ENCODE measurements at places on chromosomes 4 and X. TPM values are rescaled to one million over a fixed set of nuclear protein-coding genes. Genes with fewer than 3 reads are reported as not detected.

DNA sequence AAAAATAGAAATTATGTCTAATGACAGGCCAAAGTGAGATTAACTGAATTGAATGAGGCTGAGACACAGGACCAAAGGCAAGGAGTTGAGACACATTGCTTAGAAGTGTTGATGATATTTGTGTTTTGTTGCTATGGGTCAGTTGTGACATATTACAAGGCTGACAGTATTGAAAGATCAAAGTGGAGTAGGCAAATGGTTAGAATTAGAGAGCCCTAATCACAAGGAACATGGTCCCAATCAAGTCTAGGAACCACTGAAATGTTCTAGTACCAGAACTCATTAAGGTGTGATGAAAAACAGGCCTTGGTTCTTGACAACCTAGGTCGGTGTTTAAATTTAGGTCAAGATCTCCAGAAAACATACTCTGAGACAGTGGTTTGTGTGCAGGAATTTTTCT is 896.3 kb upstream of the HS3ST1 start:
- no peak for DNase-seq

GRCh38 chrX:70262952-70263567 is 3.1 kb upstream of the P2RY4 start:
- DNase-seq: no peak

HPGDS gene
- total RNA-seq: 2.5 TPM

GRCh38 chr4:122525865-122526264 is 69.3 kb upstream of the IL2 start:
- no peak for DNase-seq

RHOH gene
- total RNA-seq: 3.2 TPM

ERAS gene
- total RNA-seq: not detected

DCHS2 gene
- total RNA-seq: 0.71 TPM

GRCh38 chr4:119730671-119730950 is 102.0 kb upstream of the PDE5A start:
- no peak for DNase-seq

RAB9A gene
- total RNA-seq: 19.0 TPM

DNA sequence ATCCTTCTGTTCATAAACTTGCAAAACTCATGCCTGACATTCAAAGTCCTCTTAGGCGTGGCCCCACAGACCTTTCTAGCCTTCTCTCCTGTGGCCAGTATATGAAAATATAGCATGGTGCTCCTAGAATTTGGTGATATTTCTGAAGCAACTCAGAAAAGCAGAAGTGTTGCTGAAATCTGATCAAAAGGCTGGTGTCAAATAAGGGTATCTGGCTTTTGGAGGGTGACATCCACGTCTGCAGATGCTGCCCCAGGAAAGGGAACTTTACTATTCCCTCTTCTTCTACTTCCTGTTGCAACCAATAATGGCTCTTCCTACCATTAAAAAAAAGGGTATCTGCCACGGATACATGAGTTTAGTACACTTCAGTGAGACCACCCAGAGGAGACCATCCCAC is 83.9 kb upstream of the RPS6KA3 start:
- no peak for DNase-seq

TEC gene
- total RNA-seq: 3.2 TPM

GRCh38 chr4:75495476-75495875 is 18.7 kb downstream of the RCHY1 start:
- no peak for DNase-seq

DNA sequence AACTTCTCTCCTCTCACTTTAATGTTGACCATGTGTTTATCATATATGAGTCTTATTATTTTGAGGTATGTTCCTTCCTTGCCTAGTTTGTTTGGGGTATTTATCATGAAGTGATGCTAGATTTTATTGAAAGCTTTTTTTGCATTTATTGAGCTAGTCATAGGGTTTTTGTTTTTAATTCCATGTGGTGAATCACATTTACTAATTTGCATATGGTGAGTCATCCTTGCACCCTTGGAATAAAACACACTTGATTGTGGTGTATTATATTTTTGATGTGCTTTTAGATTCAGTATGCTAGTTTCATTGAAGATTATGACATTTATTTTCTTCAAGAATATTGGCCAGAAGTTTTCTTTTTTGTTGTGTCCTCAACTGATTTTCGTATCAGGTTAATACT is 464.6 kb downstream of the PCDH18 start:
- no peak for DNase-seq

DNA sequence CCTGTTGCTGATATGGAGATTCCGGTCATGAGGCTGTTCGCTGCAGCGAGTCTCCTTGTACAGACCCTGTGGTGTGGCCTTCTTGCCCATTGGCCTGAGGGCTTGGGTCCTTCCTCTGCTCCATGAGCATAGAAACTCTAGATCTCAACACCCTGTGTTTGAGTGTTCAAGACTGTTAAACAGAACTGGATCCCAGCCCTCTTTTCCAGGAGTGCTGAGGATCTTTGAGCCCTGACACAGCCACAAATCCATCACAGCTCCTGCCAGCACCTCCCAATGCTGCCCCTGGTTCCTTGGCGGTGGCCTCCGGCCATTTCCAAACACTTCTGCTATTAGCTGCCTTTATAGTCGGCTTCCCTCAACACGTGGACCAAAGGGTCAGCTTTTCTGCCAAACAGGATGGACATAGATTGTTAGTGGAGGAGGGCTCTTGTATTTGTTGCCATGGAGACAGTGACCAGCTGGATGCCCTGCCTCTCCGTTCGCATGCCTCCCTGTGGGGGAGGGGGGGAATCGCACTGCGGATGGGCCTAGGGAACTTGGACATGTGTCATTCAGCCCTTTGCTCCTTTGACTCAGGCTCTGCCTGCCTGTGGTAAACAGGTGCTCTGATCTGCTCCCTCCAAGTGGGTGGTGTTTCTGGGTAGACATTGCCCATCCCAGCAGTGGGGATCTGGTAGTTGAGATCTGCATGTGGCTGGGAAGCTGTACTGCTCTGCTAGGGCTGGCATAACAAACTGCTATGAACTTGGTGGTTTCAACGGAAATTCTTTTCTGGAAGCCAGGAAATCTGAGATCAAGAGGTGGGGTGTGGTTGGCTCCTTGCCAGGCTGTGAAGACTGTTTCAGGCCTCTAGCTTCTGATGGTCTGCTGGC is 6.9 kb upstream of the WDR1 start:
- DNase-seq: no peak

DNA sequence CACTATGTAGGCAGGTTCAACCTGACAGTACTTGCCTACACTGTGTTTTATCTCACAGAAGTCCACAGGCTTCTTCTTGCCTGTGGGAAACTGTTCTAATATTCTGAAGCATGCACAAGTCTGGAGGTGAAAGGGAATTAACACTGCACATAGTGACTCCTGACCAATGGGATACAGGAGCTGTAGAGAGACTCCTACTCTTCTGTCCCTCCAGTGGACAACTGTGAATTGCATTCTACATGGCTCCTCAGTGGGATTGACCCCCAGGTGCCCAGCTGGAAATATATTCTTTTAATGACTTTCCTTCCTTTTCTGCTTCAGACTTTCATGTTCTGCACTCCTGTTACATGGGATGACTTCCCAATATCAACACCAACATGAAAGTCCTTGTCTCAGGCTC is 8.2 kb upstream of the YIPF6 start:
- DNase-seq: no peak

DNA sequence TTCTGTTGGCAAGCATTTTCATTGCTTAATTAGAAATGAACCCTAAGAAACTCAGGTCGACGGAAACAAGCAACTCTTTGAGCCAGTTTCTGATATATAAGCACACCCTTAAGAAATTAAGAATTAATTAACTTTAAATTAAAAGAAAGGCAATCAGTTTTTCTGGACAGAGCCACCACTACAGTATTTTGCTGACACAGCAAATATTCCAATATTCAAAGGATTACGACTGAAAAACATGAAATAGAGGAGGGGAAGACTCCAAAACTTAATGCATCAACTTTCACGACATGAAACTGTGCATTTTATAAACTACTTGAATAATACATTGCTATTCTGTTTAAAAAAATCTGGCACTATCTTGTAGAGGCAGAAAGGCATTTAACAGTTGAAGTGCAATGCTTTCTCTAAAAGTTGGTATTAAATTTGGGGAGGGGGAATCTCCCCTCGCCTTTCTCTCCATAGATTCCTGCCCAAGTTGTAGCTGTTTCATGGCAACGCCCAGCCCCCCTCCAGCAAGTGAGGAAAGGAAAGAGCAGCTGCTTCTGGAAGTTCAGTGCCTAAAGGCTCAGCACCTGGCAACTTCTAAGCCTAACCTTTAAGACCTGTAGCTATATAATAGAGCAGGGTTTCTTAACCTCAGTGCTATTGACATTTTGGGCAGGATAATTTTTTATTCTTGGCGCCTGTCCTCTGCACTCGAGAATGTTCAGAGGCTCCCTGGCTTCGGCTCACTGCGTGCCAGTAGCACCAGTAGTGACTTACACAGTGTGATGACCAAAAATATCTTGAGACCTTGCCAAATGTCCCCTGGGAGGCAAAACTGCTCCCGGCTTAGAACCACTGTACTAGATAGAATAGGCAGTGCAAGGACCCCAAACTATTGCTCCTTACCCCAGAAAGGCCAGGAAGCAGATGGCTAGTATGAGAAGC is 6.7 kb upstream of the ZCCHC18 start:
- DNase-seq: no peak

- no peak for DNase-seq
Observed at GRCh38 chrX:23900220-23900797, 7.4 kb downstream of the APOO start.
